RWPE1 (cell line): ENCODE measurements at places on chromosomes 2 and 18.

DNA sequence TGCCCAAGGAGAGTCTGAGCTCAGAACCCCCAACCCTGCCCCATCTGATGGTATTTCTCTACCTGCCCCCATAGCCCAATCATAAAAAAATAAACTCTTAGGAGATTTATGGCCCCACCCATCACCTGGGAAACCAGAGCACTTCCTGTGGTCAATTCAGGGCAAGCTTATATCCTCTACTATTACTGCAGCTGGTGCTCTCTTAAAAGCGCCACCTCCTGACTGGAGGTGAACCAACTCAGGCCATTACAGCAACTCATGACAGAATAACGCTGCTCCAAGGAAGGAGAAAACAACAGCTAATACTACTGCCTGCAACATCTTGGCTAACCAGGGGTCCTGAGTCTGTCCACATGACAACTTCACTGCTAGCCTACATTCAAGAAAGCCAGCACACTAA lies 195.7 kb downstream of the MTCL1 start:
- DNase-seq = no peak

GRCh38 chr2:71675296-71675695 lies 221.9 kb downstream of the DYSF start:
- peak; percentile 82 for DNase-seq

DNA sequence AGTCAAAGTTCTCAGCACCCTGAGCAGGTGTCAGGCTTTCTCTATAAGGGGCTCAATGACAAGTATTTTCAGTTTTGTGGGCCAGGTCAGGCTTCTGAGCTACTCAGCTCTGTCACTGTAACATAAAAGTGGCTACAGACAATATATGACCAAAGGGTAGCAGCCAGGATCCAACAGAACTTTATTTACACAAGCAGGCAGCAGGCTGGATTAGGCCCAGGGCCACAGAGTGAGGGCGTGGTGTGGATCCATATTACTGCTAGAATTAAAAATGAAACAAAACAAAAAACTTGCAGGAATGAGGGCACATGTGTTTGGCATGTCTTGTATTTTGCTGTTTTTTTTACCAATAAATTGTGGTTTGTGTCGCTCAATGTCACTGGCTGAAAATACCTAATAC lies 143.7 kb downstream of the EIPR1 start:
- no peak for DNase-seq

- no peak for DNase-seq
Observed at GRCh38 chr18:8257851-8258434, 351.3 kb upstream of the RAB12 start.

DNA sequence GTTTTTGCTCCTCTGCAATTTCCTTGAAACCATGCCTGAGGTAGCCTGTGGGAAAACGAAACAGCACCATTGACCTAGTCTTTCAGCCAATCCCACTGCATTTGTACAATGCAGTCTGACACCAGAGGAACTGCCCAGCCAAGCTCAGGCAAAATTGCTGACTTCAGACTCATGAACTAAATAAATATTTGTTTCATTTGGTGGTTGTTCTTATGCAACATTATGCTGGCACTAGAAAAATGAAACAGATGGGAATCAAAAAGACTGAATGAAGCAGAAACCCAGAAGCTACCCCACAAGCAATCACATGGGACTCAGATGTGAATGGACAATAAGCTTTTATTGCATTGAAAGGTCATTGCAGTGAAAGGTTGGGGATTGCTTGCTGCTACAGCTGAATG lies 1.7 kb downstream of the NAT8 start:
- DNase-seq = no peak

DNA sequence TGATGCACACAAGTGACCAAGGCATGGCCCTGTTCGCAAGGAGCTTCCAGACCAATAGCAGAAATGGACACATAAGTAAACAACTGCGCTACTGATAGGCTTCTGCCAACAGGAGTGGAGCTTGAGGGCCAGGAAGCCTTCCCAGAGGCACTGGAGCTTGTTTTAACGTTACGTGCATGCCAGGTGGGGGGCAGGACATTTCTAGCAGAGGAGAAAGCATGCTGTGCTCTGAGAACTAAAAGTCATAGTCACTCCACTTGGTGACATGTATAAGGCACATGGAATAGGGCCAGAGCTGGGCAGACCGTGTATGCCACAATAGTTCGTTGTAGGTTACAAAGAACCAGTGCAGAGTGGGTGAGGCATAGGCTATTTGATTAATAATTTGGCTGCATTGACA lies 184.2 kb downstream of the NEDD4L start:
- no peak for DNase-seq

GRCh38 chr2:70691497-70692140 lies 76.4 kb downstream of the ADD2 start:
- DNase-seq = no peak

DNA sequence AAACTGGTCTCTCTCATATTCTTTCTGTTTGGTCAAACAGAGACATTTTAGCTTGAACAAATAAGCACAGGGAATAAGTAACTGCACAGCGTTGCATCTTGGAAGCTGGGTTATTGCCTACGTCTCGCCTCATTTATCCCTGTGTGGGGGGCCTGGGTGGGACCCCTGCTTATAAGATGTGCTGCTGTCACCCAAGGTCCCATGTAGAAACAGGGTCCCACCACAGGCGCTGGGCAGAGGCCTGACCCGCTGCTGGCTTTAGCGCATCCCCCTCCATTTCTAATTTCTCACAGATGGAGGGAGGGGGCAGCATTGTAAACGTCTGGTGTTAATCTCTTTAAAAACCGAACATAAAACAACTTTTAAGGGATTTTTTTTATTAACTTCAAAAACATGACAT lies 207.8 kb downstream of the HDAC4 start:
- DNase-seq = no peak

DNA sequence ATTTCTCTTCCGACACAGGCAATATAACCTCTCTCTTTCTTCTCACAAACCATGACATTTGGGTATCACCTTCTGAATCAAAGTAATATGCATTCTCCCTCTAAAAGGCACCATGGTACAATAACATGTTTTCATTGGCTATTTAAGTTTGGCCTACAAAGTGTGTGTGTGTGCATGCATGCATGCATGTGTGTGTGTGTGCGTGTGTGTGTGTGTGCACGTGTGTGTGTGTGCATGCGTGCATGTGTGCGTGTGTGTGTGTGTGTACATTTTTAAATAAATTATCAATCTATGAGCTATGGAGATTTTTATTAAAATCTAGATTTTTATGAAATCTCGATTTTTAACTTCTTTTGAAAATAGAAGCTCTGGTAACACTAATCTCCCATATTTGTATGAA lies 745.3 kb upstream of the ZEB2 start:
- no peak for DNase-seq

DNA sequence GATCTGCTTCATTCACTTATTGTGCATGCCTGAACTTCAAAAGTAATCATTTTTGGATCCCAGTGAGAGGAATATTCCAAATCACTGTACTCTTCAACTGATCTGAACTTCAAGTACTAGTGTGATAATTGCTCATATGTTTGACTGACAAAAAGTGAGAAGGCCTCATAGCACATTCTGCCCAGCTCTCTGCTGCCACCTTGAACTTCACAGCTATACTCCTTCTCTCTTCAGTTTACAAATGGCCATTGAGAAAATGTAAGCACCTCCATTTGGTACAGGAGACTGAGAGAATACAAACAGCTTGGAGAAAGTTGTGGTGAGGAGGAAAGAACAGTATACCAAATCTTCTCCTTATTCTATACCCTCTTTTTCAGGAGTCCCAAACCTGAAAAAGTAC lies 946.0 kb upstream of the CHAC2 start:
- DNase-seq = no peak

GRCh38 chr2:44103639-44104038 lies 65.0 kb upstream of the PPM1B start:
- DNase-seq = no peak

- DNase-seq = peak; percentile 78
Observed at GRCh38 chr2:56183643-56184499, at the start of gene CCDC85A. TSS of gene CCDC85A (plus strand) at chr2:56183990. CDS start at chr2:56184625, 635 bp downstream.

- DNase-seq = no peak
Observed at GRCh38 chr2:160096409-160096808, 34.0 kb upstream of the PLA2R1 start.

GRCh38 chr2:168694173-168694572 lies 108.3 kb upstream of the NOSTRIN start:
- no peak for DNase-seq

DNA sequence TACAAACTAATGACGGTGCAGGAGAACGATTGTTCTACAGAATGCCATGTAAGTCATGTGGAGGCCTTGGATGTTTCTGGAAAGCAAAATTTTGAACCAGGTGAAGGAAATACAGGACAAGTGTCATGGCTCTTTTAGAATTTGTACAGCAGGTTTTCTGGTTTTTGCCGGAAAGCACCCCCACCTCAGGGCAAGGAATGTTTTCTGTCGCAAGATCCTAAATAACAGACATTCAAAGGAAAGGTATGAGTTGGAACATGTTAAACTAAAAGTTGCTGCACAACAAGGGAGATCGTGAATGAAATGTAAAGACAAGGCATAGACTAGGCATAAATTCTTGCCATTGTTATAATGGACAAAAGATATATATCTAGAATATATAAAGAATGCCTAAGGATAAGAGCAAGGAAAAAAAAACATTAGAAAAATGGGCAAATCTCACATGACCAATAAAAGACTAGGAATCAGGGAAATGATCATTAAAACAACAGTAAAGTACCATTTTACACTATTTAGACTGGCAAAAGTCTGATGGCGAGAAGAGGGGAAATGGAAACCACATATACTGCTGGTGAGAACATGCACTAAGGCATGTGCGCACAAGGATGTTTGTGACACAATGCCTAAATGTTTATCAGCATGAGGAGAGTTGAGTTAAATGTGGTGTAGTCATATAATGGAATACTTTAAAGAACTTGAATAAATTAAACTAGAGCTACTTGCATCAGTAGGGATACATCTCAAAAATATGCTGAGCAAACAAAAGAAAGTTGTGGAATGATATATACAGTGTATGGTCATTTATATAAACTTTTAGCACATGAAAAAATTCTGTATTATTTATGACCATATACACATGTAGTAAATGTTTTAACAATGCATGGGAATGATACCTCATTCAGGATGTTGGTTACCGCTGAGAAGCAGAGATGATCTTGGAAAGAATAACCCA lies 127.0 kb downstream of the EML6 start:
- peak; percentile 15 for DNase-seq

DNA sequence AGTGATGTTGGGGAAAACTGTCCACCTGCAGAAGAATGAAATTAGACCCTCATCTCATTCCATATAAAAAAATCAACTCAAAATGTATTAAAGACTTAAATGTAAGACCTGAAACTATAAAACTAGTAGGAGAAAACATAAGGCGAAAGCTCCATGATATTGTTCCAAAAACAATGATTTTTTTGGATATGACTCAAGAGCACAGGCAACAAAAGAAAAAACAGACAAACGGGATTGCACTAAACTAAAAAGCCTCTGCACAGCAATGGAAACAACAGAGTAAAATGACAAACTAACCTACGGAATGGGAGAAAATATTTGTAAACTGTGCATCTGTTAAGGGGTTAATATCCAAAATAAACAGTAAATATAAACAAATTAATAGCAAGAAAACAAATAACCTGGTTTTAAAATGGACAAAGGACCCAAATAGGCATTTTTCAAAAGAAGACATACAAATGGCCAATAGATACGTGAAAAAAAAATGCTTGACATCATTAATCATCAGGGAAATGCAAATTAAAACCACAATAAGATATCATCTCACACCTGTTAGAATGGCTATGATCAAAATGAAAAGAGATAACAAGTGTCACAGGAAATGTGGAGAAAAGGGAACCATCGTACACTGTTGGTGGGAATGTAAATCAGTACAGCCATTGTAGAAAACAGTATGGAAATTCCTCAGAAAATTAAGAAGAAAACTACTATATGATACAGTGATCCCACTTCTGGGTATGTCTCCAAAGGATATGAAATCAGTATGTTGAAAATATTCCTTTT lies 26.6 kb downstream of the LRRFIP1 start:
- no peak for DNase-seq

- DNase-seq = no peak
Observed at GRCh38 chr2:47899915-47900816, 6.1 kb downstream of the FBXO11 start.

- DNase-seq = no peak
Observed at GRCh38 chr18:24429188-24429587, 2.7 kb downstream of the IMPACT start.

GRCh38 chr2:134782792-134783191 lies 55.6 kb upstream of the ACMSD start:
- DNase-seq = no peak

GRCh38 chr18:60050821-60051220 lies 151.0 kb downstream of the PMAIP1 start:
- DNase-seq = no peak

DNA sequence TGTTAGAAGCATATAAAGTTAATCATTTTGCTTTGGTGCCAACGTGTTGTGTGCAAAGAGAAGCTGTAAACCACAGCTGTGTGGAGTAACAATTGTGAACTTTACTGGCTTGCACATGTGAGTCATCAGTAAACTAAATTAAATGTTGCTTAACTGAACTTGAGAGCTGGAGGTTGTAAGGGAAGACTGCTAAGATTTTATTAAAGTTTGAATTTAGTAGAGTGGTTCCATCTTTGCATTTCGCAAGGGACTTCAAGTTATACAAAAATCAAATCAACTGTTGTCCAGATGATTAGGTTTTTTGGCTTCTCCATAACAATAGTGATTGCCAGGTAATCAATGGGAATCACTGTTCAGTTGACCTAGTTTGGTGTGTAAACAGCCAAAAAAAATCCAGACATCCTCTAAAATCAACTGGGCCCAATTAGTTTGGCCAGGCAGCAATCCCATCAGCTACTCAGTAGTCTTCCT lies 247.4 kb downstream of the MYO3B start:
- peak; percentile 13 for DNase-seq

DNA sequence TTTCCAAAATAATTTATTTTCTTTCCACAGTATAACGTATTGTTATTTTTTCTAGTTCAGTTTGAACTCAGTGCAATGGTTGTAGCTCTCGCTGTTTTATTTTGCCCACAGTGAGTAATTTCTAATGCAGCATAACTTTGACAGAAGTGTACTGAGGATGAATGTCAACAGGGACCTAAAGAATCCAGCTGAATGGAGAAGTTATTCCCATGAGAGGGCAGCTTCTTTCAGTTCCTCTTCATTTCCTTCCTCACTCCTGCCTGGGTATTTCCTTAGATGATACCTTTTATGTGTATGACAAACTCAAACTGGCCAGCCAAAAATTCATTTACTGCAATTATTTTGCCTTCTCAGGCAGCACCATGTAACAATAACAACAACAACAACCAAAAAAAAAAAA lies 1223.1 kb upstream of the ZEB2 start:
- DNase-seq = no peak

- no peak for DNase-seq
Observed at GRCh38 chr2:96320728-96321622, 4.1 kb upstream of the ITPRIPL1 start.

DNA sequence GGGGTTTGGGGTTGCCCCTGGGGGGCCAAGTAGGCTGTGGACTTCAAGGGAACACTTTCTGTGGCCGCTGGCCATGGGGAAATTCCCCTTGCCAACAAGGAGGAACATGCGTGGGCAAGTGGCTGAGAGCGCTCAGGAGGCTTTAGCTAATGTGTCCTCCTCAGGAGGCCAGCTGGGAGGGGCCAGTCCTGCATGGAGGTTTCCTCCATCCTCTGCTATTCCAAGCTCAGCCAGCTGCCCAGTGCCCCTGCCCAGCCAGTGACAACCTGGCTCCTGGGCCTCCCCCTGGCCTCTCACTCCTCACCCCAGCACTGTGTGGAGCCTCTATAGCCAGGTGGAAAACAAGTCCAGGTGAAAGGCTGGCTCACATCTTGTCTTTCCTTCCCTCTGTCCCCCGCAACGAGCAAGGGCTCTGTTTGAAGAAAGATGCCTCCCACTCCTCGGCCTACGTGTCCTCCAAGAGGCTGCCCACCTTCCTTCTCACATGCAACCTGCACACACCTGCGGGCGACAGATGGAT lies 64.4 kb upstream of the DAPL1 start:
- no peak for DNase-seq

GRCh38 chr18:46720521-46720920 lies 36.3 kb downstream of the ST8SIA5 start:
- no peak for DNase-seq
